Stimulated activated CD4-positive, alpha-beta T cell treated with anti-CD3 and anti-CD28 coated beads, Interleukin-12 subunit alpha, Interleukin-12 subunit beta, amount 100 ng/mL, for 24 hours (primary cell): ENCODE measurements at places on chromosomes 5 and 9.

- no peak for DNase-seq
These were observed 28.3 kb downstream of the CXXC5 start for GRCh38 chr5:139676406-139676805.

DNA sequence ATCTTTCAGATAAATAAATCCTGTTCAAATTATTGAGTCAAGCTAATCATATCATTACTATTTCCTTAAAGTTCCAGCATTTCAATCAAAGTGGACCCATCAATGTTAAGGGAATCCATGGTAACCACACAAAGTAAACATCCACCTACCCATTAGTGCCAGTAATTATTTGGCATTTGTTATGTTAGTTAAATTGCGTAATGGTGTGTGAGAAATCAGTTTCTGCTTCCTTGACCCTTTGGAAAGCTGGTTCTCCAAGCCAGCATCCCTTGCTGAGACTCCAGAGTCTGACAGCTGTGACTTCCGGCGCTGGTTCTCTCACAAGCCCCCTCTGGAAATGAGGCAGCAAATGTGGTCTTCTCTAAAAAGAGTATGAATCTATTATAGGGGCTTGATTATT, 308.6 kb upstream of the EFNA5 start:
- DNase-seq = no peak

DNA sequence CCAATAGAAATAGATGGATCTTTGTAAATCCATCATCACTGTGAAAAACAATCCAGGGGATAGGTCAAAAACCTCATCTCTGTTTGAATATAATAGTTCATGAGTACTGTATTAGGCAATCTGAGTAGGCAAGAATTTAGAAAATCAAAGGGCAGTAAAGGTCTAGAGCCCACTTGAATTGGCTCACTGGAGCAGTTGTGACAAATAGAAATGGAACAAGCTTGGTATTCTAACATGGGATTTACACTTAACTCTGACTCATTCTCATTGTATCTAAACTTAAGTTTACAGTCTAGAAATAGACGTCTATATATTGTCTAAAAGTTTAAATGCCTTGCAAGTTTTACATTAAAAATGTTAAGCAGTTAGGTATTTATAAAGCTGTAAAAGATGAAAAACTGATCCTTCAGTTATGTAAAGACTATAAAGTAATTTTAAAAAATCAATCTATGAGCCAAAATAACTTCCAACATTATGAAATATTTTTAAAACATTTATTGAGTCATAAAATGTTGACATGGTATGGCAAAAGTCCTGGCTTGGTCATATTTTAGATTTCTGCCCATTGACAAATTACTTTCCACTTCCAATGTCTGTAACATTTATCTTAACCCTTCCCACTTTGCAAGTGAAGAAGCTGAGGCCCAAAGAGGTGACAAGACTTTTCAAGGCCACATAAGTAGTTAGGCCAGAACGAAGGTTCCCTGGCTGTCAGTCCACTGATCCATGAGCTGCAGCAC, 203.7 kb upstream of the NREP start:
- no peak for DNase-seq

GRCh38 chr5:60495644-60496520, 204.1 kb downstream of the DEPDC1B start:
- DNase-seq = no peak

- no peak for DNase-seq
These were observed 65.2 kb downstream of the ZNF366 start for GRCh38 chr5:72441862-72442540.

DNA sequence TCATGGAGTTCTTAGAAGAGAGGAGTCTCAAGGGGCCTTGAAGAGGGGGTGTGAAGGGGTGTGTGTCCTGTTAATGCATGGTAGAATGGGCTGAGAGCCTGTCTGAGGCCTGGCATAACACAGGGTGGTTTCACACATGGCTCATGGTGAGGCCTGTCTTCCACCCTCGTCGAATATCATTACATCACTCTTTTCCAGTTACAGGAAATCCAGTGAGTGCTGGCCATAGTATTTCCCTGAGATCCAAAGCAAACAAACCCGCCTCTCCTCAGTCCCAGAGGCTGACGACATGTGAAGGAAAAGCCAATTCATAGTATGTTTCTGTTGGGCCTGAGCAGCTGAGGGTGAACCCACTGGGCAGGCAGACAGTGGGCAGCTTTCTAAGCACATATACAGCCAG, 159.4 kb upstream of the NR3C1 start:
- DNase-seq = no peak

GRCh38 chr5:56094579-56095361, 100.0 kb upstream of the IL6ST start:
- peak; percentile 85 for DNase-seq
